ENCODE measurements at places on chromosomes 6 and 20.

- DNase-seq = no peak
Observed at GRCh38 chr6:84515067-84515466, 249.3 kb downstream of the TBX18 start.

DNA sequence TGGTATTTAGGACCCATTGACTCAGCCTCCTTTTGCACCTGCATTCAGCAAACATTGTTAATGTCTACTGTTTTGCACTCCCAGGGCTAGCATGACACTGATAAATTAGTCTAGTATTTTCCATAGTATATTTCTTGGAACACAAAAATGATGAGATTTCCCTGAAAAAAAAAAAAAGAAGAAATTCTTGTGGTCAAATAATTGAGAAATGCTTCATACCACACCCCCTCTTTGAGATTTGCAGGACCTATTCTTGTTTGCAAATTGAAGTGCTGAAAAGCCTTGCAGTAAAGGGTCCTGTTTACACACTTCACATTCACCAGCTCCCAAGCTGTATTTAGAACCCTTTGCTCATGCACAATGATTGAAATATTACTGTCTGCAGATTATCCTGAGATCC is 36.3 kb upstream of the CLIC5 start:
- peak; percentile 9 for DNase-seq

DNA sequence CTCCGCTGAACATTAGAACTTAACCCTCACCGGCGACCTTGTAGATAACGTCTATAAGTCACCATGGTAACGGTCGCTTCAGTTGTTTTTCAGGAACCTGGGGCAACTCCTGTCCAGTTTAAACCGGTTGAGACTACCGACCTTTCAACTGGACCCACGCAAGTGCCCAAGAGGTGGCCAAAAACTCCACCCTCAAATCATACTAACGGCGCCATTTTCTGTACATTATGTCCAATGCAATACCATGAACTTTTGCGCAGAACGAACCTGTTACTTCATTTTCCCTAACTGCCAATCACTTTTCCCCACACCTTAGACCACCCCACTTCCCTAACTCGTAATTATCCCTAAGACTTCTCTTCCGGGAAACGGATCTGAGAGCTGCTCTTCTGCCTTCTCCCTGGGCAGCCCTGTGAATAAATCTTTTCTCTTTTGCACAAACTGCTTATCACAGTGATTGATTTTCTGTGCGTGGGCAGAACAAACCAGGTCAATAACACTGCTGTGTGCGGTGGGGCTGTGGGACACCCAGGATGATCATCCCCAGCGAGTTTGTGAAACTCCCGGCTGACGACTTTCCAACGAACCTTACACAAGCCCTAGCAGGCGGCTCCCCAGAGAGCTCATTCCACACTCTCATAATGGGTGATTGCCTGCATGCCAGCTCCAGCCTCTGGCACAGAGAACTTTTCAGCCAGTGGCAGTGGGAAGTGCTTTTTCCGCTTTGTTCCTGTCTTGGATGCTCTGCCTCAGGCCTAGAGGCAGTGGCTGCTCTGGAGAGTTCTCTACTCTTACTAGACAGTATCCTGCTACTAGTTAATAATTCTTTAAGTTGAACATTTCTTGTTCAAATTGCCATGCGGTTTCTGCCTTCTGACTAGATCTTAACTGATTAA is 28.6 kb downstream of the GPX5 start:
- no peak for DNase-seq

DNA sequence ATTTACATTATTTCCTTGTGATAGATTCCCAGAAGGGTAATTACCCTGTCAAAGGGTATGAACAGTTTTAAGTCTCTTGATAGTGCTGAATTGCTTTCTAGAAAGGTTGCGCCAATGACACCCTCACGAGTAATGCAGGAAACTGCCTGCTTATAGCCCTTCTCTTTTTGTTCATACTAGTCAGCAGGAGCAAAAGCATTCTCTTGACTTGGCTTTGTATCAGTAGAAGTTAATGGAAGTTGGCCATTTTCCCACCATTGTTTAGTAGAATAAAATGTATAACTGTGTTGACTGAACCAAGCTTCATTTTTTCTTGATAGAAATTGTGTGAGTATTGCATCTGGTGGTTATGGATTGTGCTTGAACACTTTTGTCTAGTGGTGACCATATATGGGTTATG is 100.1 kb downstream of the FARS2 start:
- no peak for DNase-seq

DNA sequence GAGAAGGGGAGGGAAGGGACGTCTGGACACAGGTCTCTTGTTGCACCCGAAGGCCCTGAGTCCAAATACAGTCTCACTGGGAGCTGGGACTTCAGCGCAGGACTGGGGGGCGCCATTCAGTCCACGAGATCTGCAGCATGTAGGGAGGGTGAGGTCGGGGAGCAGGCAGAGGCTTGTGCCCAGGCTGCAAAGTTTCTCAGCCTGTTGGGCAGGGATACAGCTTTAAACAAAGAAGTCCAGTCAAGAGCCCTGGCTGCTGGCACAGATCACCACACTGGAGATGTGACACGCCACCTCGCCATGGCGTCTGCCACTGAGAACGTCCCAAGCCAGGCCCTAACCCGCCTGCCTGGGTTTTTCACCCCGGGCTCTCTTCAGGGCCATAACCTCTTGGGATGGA is 256.6 kb downstream of the DLL1 start:
- no peak for DNase-seq

DNA sequence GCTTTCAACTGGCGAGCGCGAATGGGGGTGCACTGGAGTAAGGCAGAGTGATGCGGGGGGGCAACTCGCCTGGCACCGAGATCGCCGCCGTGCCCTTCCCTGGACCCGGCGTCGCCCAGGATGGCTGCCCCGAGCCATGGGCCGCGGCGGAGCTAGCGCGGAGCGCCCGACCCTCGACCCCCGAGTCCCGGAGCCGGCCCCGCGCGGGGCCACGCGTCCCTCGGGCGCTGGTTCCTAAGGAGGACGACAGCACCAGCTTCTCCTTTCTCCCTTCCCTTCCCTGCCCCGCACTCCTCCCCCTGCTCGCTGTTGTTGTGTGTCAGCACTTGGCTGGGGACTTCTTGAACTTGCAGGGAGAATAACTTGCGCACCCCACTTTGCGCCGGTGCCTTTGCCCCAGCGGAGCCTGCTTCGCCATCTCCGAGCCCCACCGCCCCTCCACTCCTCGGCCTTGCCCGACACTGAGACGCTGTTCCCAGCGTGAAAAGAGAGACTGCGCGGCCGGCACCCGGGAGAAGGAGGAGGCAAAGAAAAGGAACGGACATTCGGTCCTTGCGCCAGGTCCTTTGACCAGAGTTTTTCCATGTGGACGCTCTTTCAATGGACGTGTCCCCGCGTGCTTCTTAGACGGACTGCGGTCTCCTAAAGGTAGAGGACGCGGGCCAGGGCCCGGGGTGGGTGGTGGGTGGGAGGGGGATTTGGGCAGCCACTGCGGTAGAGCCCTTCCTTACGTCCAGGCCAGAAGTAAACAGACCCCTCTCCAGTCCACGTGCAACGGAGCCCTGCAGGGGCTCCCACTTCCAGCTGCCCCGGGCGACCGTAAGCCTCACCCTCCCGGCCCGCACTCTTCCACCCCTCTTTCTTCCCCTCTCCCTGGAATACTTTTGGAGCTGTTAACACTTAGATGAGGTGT is 998 bp downstream of the BMP2 start:
- DNase-seq = peak; percentile 43

- no peak for DNase-seq
Observed at GRCh38 chr6:139925894-139926641, 551.6 kb upstream of the CITED2 start.

DNA sequence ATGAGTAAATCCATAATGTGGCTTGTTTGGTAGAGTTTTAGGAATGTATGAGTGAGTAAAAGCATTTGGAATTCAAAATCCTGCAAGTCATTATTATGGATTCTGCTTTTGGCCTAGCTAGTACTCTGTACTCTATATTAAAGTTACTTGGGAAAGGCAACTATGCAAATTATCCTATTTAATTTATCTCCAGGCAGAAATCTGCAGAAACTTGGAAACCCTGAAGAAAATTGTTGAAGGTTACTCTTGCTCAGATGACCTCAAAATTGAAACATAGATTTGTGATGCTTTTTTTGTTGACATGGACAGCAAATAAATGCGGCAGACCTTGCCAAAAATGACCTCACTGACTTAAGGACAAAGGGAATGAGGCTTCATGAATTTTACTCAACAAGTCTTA is 477.1 kb upstream of the EYS start:
- no peak for DNase-seq

Data from NCI-H345 (cell line).